ENCODE measurements at places on chromosomes 13 and 19. TPM values are rescaled to one million over a fixed set of nuclear protein-coding genes. Genes with fewer than 3 reads are reported as not detected.

DNA sequence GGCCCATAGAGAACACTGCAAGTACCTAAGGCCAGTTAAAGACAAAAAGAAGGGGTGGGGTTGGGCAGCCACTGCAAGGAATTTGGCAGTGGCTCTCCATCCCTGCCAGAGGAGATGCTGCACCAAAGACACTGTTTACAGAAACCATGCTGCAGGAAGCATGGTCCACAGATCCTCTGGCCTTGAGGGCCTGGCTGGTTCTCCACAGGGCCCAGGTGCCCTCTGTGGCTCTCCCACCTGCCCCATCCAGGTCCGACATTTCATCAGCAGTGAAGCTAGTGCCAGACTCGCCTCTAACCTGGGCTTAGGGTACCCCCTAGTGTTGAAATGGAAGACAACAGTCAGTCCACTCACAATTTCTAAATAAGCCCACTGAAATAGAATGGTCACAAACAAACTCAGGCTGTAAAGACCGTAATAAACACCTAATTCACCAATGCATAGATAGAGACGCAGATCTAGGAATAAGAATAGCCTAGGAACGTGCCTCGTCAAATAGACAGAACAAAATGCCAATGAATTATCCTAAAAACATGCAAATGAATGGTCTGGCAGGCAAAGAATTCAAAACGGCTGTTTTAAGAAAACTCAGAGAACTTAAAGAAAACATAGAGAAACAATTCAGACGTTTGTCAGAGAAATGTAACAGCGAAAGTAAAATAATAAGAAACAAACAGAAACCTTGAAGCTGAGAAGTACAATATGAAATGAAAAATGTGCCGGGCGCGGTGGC is 23.3 kb downstream of the LYPD4 start:
- peak; percentile 37 for DNase-seq

DNA sequence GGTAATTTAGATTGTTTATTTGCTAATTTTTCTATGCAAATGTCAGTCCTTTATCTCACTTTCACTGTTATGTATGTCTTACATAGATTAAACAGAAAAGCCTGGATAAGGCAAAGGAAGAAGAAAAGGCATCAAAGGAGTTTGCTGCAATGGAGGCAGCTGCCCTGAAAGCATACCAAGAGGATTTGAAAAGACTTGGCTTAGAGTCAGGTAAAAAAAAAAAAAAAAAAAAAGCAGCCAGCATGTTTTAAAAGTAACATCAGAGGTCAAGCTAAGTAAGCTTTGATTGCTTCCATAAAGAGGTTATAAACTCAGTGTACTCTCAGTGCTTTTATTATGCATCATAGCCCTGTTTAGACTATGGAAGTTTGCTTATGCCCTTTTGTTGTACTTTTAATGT is 3.8 kb downstream of the WBP4 start:
- DNase-seq = no peak

DNA sequence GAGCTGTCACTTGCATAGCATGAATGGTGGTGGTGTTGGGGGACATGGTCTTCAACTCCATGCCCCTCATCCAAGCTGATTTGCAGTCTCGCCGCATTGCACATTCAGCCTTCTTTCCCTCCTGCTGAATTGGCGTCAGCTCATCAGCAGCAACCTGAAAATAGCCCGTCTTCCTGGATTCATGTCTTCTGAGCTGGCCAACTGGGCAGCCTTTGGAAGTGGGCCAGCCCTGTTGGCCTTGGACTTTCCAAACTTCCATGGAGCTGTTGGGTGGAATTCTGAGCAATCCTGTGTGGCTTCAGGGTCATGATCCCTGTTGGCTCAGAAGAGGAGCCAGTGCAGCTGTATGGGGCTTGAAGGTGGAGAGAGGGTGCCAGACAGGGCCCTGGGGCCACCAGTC is 68.8 kb downstream of the ZNF536 start:
- DNase-seq = no peak

- DNase-seq = no peak
These were observed 90.1 kb upstream of the C1QTNF9B start for GRCh38 chr13:23987331-23987894.

DNA sequence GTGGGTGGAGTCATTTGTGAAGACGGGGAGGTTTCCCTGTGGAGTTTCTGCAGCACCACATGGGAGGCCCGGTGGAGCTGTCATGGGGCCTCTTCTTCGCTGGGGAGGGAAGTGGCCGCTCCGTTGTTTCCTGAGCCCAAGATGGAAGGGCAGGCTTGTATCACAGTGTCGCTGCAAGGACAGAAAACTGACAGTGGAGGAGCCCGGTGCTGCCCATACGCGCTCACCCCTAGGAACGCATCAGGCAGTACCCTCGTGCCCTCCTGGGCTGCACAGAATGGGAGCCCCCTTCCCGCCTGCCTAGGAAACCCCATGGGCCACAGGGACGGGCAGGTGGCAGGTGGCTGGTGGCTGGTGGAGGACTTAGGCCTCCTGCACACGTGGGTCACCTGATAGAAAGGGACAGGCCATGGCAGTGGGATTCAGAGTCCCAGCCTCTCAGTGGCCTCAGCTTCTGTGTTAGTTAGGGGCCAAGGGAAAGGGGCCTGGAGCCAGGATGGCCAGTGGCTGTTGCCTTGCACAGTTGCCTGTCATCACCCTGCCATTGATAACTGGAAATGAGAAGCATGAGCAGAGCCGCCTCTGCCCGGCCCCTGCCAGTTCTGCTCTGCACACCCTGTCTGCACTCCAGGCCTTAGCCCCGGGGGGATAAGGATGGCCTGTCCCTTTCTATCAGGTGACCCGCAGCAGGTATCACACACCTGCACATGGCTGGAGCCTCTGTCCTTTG is 7.6 kb downstream of the COL4A2 start:
- DNase-seq = no peak

The TSSK6 gene
- 1.7 TPM for total RNA-seq

The THSD1 gene
- 0.27 TPM for total RNA-seq

The VAV1 gene
- not detected for total RNA-seq

All from glutamatergic neuron (in vitro differentiated cells).